ENCODE measurements at places on chromosomes 6 and 20. TPM values are rescaled to one million over a fixed set of nuclear protein-coding genes. Genes with fewer than 3 reads are reported as not detected.

The MEI4 gene
- under 0.01 TPM for total RNA-seq

The DNAAF9 gene
- 17.3 TPM for total RNA-seq

The TREM2 gene
- total RNA-seq = not detected

The BPIFB4 gene
- not detected for total RNA-seq

The C6orf58 gene
- total RNA-seq = 0.38 TPM

The KIAA0408 gene
- total RNA-seq = 0.29 TPM

The NAA20 gene
- 50.6 TPM for total RNA-seq

The MRAP2 gene
- total RNA-seq = 3.6 TPM

The CST1 gene
- not detected for total RNA-seq

The FABP7 gene
- total RNA-seq = not detected

The RBPJL gene
- not detected for total RNA-seq
